ENCODE measurements at places on chromosomes 4 and X.

GRCh38 chr4:2785613-2786012 lies 7.3 kb upstream of the SH3BP2 start:
- no peak for DNase-seq

- DNase-seq: no peak
Observed at GRCh38 chr4:95676190-95676589, 127.4 kb upstream of the UNC5C start.

GRCh38 chr4:7941111-7941964 lies 1.7 kb upstream of the AFAP1 start:
- DNase-seq: no peak

DNA sequence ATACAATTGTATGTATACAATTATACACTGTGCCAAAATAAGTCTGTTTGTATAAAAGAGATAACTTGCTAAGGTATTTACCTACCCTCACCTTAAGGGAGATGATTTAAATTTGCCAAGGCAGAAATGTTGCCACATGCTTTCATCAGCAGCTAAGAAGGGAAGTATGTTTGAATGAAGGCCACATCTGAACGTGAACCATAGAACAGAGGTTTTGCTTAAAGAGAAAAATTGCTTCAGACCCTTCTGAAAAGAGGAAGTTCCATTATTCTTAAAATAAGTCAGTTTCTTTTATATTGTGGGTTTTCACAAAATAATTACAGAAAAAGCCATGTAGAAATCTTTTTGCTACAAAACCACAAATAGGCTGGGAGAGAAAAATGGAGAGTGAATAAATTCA lies 621.5 kb upstream of the HTR2C start:
- DNase-seq: no peak

- no peak for DNase-seq
Observed at GRCh38 chrX:18537524-18537923, 112.1 kb downstream of the CDKL5 start.

DNA sequence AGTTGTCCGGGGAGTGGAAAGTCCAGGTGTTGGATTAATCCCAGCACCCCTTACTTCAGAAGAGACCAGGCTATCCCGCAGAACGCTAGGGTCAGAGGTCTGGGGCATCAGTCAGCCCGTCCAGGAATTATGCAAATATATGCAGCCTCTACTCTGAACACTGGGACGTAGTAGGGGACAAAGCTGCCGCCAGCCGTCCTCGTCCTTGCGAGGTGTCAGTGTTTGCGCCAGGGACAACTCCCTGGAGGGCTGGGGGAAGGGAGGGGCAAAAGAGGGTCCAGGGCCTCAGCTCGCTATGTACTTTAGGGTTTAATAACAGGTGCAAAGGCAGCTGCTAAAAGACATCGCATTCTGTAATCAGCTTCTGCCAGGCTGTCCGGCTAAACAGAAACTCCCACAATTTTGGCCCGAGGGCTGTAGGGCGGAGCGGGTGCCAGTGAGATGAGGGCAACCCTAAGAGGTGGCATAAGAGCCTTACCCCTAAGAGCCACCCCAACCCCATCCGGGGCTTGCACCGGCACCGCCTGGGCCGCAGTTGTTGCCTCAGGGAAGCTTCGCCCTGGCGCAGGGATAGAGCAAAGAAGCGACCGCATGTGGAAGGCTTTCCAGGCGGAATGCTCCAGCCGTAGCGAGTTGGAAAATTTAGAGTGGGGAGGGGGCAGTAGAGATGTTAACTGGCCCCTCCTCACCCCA lies 8.4 kb downstream of the HAND2 start:
- no peak for DNase-seq

DNA sequence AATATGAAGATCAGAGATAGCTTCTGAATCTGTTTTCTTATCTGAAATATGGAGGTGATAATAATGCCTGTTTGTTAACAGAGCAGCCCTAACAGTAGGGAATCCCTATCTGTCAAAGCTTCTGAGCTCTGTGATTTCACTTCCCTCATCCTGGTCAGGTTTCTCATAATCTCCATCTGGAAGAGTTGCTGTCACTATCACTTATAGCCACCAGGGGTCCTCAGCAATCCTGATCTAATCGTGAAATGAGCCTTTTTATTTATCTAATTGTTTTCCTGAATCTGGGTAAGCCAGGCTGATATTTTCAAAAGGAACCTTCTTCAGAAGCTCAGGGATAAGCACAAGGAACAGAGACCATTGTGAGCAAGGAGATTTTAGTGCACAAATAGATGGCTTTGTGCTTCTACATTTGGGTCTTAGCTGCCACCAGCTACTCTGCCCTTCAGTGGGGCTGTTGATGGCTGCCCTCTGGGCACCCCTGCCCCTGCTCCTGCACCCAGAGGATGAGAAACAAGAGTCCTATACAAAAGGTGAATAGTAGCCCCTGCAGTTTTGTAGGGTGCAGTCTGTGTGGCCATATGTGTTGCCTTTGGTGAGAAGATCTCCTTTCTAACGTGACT lies 196.4 kb upstream of the RADX start:
- DNase-seq: no peak

- DNase-seq: no peak
Observed at GRCh38 chr4:140061194-140061593, 92.8 kb downstream of the MAML3 start.

- no peak for DNase-seq
Observed at GRCh38 chr4:2284934-2285612, 23.2 kb upstream of the MXD4 start.

DNA sequence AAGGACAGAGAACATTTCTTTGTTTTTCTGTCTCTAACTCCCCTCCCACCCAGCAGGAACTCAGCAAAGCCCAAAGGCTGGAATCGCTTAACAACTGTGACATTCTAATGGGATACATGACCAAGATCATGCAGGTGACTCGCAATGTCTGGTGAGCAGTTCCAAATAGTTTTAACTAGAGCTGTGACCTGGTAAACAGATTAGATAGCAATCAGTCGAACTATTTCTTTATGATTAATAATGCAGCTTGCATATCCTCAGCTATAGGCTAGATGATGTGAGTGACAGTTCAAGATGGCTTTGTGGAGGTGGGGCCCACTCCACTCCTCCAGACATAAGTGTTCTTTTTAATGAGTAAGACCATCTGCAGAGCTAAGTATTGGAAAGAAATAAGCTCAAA lies 20.0 kb upstream of the GABRE start:
- no peak for DNase-seq

DNA sequence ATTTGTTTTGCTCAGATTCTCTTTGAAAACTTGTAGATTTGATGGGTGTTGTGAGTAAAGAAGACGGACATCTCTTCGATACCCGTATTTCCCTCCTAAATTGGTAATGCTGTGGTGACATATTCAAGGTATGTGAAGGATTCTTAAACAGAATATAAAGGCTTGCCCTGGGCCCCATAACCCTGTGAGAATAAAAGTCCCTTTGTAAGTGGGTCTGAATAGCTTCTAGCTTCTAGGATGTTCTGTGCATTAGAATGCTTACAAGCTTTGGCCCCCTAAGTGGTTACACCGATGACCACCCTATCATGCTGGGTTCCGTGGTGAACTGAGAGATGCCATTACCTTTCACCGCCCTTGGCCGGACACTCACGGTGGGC lies 574 bp upstream of the MOB1B start:
- DNase-seq: no peak

DNA sequence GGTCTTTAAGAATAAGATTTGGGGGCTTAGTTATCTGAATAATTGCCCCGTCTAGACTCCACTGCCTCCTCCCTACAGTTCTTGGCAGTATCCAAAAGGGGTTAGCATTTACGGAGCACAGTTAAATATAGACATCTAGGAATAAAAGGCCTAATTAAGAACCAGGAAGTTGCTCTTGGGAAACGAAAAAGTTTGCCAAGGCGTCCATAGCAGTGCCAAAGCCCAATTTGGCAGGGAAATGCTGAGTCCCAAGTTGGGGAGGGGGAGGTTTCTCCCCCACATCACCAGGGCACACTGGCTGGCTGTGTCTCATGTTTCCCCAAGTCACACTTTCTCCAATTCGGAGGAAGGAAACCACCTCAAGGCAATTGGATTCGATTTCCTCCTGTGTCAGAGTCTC lies 338.7 kb downstream of the FBXW7 start:
- DNase-seq: no peak

DNA sequence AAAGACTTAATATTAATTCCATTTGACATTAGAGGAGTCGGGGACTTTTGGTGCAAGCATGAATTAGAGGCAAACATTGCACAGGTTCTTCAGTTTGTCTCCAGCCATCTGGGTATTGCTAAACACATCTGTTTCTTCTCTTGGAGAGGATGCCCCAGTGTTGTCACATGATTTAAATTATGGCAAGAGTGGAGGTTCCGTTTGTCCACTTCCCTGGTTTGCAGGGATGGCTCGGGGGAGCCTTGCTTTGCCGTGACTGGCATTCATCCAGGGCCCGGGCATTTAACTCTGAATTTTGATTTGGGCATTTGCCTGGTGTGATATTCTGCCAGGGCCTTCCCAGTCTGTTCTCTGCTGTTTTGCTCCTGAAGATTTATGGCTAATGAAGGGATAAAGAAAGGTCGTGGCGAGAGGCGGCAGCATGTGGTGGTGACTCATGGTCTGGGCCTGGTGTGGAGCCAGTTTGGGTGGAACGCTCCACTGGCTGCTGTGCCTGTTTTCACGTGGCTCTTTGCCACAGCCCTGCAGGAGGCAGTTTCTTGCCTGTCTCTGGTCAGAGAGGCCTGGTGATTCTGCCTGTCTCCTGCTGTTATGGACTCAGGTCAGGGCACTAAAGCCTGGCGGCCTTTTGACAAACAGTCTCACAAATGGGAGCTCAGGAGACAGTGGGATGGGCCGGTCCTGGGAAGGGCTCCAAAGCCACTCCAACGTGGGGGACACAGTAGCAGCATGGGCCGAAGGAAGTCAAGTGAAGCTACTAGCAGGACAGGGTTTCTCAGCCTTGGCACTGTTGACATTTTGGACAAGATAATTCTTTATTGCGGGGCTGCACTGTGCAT lies 99.4 kb upstream of the PGRMC2 start:
- DNase-seq: peak; percentile 54

- DNase-seq: no peak
Observed at GRCh38 chrX:24703185-24703494, 9.4 kb downstream of the POLA1 start.

GRCh38 chr4:105924341-105924740 lies 29.1 kb downstream of the NPNT start:
- DNase-seq: no peak

DNA sequence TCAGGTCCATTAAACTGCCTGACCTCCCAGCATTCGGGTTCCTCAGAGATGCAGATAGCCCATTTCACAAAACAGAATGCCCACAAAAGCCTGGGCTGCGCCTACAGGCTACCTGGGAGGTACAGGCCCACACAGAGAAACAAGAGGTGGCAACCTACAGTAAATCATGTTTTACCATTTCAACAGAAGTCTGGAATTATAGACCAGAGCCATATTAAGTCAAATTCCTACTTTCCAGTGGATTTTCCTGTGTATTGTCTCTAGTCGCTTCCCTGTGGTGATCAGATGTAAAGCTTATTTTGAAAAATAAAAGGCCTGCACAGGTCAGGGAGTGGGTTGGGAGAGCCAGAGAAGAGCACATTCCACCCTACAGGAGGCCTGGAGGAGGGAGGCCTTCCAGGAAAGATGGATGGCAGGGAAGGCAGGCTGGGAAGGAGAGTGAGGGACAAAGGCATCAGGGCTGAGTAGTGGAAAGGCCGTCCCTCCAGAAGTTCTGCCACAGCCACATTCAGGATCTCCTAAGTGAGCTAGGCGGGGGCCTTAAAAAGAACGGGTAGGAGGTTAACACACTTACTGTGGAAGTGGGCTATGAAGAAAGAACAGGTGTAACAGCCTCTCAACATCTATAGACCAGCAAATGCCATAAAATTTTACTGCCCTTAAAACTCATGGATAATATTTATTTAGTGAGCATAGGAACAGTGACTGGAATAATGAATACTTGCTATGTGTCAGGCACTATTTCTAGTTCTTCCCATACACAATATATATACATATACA lies 19.0 kb upstream of the USO1 start:
- DNase-seq: no peak

DNA sequence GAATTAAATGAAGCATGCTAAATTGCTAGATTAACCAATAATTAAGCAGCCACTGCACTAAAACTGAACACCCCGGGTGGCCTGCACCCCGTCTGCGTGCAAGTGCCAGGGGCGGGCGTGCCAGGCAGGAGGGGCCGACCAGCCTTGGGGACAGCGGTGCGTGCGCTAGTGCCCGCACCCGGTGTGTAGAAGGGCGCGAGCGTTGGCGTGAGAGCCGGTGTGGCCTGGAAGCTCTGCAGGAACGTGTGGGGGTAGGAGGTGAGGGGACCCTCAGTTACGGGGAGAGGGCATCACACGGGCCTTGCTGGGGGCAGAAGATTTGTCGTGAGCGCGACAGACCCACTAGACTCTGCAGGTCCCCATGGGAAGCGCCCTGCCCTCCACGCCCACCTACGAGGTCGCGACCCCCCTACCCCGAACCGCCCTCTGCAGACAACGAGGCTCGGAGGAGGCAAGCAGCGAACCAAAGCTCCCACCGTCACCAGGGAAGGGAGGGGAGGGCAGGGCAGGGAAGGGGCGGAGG lies 105.8 kb downstream of the FAM53A start:
- no peak for DNase-seq

- no peak for DNase-seq
Observed at GRCh38 chr4:79874197-79874596, 198.8 kb downstream of the ANTXR2 start.

GRCh38 chr4:152482211-152482610 lies 53.7 kb downstream of the FBXW7 start:
- DNase-seq: no peak

- DNase-seq: no peak
Observed at GRCh38 chr4:46387956-46388355, 2.0 kb downstream of the GABRA2 start.

- no peak for DNase-seq
Observed at GRCh38 chrX:150455215-150455608, 92.1 kb downstream of the MAMLD1 start.

DNA sequence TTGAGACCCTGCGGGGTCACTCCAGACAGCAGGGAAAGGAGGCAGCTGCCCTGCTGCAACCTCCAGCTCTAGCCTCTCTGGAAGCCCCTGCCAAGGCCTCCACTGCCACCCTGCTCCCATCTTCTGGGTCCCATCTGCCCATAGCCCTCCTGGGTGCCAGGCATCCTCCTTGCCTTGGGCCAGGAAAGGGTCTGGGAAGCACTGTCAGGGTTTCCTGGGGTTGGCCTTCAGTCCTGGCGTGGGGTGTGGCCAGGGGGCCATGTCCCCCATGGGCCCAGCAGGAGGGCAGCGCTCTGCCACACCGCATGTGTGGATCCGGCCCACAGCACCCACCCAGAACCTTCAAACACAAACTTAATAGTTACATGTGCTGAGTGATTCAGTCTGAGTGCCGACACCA lies 3.4 kb upstream of the CPLX1 start:
- no peak for DNase-seq

- DNase-seq: no peak
Observed at GRCh38 chr4:13117185-13117584, 367.0 kb downstream of the RAB28 start.

- DNase-seq: no peak
Observed at GRCh38 chrX:38110231-38110630, 103.9 kb downstream of the SYTL5 start.

GRCh38 chrX:125172531-125172930 lies 147.1 kb upstream of the TEX13C start:
- DNase-seq: no peak
